ENCODE measurements at places on chromosomes 6 and 20.

DNA sequence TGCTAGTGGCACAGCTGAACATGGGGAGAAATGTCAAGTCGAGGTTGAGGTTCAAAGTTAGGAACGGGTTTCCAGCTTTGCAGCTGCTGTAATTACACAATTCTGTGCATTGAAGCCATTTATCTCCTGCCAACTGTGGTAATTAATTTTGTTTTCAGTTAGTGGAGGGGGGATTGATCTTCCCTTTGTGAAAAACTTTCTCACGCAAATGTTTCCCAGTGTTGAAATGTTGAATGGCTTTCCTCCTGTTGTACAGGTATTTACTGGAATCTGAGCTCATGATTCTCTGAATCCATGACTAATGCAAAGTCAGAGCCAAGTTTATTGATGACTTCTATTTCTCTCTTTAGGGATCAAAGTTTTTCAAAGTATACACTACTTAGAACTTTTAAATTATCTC, 198.4 kb upstream of the SLC35B3 start:
- DNase-seq, result no peak

- no peak for DNase-seq
Observed at GRCh38 chr6:46788791-46789190, 4.4 kb upstream of the MEP1A start.

GRCh38 chr20:10172998-10173655, 45.5 kb upstream of the SNAP25 start:
- DNase-seq, result no peak

DNA sequence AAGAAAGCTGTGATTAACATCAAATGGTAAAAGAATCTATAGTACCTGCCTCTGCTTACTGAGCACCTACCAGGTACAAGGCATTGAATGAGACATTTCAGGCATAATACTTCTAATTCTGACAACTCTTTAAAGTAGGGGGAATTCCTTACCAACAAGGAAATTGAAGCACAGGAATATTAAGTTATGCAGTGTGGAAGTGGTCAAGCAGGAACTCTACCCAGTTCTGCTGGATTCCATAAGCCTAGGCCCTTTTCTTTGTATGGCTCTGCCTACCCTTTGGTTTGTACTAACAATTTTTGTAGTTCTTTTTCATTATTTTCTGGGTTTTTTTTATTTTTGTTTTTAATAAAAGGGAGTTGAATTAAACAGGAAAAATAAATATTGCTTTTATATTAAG, 114.5 kb downstream of the MAP3K5 start:
- DNase-seq, result no peak

GRCh38 chr6:111238464-111239119, 151.3 kb downstream of the SLC16A10 start:
- no peak for DNase-seq

DNA sequence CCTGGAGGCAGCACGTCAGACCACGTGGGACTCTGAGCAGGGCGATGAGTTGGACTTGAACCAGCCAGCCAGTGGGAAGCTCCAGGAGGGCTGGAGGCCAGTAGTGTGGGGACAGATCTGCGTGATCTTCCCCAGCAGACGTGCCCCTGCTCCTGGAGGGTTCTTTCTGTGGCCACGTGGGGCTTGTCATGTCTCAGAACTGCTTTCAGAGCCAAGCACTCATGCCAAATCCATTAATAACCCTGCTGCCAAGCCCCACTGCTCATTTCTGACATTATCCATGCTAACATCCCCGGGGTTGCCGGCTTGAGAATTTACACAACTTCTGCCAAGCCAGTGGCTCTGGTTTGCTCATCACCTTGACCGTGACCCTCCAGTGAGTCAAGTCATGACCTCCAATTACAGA, 38.3 kb downstream of the SIRPA start:
- no peak for DNase-seq

GRCh38 chr6:18386298-18386976, 713 bp upstream of the RNF144B start:
- DNase-seq, result no peak

DNA sequence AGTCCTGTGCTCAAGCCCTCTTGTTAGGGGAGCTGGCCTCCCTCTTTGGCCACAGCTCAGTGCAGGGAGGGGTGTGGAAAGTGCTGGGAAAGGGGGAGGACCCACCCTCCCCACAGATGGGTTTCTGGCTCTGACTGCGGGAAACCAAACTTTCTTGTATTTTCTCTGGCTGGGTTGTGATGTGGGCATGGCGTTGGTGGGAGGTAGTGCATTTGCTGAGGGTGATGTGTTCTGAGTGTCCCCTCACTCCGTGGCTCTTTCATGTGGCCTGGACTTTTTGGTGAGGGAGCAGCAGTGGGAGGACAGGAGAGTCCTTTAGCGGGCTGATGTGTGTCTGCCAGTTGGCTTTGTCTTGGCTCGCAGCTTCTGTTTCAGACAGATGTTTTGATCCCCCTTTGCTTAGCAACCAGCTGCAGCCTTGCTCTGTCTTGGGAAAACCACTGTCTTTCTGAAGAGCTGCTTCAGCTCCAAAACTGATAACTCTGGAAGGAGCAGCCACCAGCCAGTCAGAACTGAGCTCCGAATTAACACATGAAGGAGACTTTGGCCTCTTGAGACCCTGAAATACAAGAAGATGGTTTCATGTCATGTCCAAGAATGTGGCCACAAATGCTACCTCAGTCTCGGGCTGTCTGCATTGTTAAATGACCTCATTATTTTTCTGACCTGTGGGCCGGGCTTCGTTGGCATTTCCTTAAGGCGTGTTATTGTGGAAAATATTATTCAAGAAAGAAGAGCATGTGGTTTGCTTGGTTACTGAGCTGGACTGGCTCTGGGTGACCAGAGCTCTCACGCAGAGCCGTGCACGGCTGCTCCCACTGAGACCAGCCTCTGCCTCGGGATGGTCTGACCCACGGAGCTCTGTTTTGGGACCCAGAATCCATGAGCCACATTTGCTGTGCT, 21.5 kb downstream of the SYNJ2 start:
- DNase-seq, result no peak

GRCh38 chr20:18506744-18507143, 996 bp upstream of the SEC23B start:
- no peak for DNase-seq

DNA sequence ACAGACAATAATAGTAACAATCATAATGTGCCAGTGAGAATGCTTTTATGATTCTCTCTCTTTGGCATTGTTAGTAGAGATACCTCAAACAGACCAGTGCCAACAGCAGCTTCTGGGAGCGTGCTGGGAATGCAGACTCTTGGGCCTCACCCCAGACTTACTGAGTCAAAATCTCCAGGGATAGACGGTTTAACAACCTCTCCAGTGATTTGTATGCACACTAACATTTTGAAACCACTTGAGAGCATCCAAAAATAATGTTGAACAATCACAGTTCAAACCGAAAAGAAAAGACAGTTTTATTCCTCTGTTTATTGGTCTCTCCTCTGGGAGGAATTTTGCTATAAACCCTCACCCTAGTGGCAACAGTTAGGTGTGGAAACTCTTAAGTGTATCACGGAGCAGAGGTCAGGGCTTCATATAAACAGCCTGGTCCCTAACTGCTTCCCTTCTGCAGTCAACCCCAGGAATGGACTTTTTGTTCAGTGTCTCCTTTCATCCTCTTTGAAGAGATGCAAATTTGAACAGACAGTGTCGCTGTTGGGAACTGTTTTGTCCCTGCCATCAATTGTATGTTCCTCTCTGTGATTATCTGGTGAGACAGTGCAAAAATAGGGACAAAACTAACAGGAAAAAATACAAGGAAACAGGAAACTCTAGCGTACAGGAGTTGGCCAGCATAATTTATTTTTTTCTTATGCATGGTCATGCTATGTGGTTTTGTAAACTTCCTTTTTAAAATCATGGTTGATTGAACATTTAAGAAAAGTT, 162.4 kb upstream of the BTBD3 start:
- DNase-seq, result no peak

- DNase-seq, result no peak
Observed at GRCh38 chr6:43915986-43916923, 146.2 kb downstream of the VEGFA start.

Measured in stimulated activated CD8-positive, alpha-beta memory T cell treated with anti-CD3 and anti-CD28 coated beads, Interleukin-15, amount 100 ng/mL, for 4 hours (primary cell).